ENCODE measurements at places on chromosomes 13 and 19. TPM values are rescaled to one million over a fixed set of nuclear protein-coding genes. Genes with fewer than 3 reads are reported as not detected.
A peak's percentile ranks its signal among the peaks of the same experiment; 100 is the strongest.

DNA sequence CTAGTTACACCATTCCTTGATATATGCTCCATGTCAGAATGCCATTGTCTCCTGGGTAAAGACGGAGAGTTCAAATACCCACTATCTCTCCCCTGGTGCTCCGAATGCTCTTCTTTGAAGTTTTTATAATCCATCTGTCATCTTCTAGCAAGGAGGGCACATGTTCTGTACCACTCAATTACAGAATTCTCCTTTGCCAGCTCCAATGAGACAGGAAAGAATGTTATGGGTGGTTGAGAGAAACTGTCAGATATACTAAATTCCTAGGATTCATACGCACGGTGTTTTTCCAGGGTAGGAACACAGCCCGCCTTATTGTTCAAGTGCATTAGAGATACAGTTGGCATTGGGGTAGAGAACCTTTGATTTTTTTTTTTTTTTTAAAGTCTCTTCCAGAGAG, 118.0 kb upstream of the ZNF536 start:
- DNase-seq, result no peak

The C19orf44 gene
- 5.2 TPM for total RNA-seq

The POP4 gene
- total RNA-seq, result 61.5 TPM

- DNase-seq, result no peak
Measured at GRCh38 chr13:42865768-42866102, 84.4 kb downstream of the FAM216B start.

The WDR88 gene
- total RNA-seq, result not detected

The TIMM44 gene
- 78.3 TPM for total RNA-seq

The SHISA2 gene
- 0.21 TPM for total RNA-seq

GRCh38 chr13:52947921-52948373, 80.7 kb upstream of the OLFM4 start:
- no peak for DNase-seq

DNA sequence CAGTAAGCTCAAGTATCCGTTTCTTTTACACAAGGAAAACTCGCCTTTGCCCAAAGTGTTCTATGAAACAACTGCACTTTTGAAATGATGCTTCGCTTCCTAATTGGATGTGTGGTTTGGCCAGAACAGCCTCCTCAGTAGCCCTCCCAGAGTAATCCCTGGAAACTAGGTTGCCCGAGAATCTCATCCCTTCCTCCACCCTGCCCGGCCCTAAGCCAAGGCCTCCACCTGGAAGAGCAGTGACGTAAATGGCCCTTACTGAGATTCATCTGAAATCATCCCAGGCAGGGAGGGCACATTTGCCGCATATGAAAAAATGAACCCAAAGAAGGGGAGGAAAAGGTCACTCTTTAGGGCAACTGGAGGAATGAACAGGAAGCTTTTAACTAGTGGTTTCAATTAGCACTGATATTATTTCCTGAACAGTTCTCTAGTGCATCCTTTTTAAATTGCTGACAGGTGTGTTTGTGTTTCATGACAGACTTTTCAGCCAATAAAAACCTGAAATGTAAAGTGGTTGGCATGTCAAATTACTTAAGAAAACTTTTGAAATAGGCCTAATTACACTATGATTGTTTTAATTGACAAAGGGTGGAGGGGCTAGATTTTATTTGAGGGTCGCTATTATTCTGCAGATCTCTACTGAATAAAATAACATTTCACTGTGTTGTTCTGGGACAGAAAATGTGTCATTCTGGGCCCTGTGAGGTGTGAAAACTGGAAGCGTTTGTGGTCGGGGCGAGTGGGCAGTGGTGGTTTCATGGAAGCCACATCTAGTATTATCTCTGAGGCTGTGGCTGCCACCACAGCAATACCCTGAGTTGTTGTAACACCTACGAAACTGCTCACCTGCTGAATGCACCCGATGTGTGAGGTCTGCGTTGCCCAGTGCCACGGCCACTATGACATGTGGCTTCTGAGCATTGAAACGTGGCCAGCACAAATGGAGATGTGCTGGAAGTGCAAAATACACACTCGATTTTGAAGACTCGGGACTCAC, 112.1 kb downstream of the ZIC5 start:
- DNase-seq, result no peak

The NDFIP2 gene
- 57.1 TPM for total RNA-seq

DNA sequence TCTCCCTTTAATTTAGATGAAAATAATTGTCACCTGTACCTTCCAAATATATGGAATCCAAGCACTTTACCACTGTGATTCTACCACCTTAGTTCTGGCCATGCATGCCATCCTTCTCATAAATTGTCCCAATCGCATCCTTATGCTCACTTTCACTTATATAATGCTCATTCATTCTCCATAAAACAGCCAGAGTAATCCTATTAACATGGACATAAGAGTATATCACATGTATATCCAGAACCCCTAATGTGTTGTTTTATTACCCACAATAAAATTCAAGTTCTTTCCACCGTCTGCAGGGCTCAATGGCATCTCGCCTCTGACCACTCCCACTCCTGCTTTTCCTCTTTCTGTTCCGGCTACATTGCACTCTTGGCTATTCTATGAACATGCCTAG, 597.5 kb upstream of the MIR17HG start:
- DNase-seq, result no peak

- peak; percentile 80 for DNase-seq
Measured at GRCh38 chr13:110713981-110714796, 689 bp downstream of the ING1 start.

- DNase-seq, result no peak
Measured at GRCh38 chr19:29687897-29688728, 22.9 kb downstream of the PLEKHF1 start.

GRCh38 chr13:72097568-72097967, 230.6 kb upstream of the DACH1 start:
- no peak for DNase-seq

The EBI3 gene
- total RNA-seq, result 1.5 TPM

The ATP4B gene
- total RNA-seq, result not detected

GRCh38 chr19:18319591-18320135, 3.2 kb downstream of the LSM4 start:
- DNase-seq, result no peak

DNA sequence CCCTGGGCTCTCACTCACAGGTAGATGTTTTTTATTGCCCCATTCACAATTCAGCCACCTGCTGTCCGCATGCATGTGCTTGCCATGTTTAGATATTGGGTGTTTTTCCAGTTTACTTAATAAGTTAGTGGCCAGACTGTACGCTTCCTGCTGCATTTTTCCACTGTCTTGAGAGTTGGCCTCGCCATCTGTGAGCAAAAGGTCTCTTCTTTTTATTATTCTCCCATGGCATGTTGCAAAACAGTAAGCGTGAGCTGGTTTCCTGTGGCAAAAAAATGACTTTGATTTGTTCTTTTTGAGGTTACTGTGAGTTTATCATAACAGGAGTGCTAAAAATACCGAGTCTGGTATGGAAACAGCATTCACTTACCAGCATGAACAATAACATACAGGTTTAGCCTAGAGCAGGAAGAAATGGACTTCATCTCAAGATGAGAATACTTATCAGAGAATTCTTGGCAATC, 46.0 kb downstream of the SAE1 start:
- no peak for DNase-seq

- DNase-seq, result no peak
Measured at GRCh38 chr13:58712191-58712590, 1080.6 kb downstream of the PCDH17 start.

- no peak for DNase-seq
Measured at GRCh38 chr19:43691755-43692154, 21.8 kb upstream of the PLAUR start.

DNA sequence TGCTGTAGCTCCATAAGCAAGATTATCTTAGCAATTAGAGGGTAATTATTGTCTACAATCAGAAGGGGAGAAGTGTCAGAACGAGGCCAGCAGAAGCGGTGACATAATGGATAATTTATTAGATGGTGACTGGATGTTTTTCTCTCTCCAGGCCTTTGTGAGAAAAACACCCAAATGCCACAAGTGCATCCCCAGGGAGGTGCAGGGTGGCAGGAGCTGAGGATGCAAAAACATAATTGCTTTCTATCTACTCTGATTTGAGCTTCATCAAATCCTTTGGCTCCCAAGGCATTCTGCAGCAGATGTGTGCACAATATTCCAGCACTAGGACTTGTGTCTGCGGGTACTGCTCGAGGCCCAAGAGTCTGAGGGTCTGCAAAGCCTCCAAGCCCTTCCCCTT, 220.1 kb upstream of the SERP2 start:
- no peak for DNase-seq

DNA sequence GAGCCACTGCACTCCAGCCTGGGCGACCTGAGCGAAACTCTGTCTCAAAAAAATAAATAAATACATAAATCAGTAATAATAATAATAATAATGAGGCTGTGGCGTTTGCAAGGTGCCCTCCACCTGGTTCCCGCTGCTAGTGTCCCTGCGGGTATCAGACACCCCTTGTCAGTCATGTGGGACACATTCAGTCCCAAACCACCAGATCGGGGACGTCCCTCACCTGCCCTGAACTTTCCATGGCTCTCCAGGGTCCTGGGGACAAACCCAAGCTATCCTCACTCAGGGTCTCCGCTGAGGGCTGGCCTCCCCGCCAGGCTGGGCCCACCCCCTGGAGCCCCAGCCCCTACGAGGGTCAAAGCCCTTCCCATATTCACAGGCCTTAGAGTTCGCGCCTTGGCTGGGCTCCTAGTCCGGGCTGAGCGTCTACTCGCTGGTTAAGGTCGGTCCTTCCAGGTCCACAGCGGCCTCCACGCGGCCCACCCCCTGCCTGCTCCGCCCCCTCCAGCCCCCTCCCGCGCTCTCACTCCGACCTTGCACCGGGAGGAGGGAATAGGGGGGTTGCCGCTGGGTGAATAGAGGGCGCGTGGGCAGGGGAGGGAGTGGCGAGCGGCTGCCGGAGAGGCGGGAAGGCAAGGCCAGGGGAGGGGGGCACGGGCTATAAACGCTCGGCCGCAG, 349 bp upstream of the KISS1R start:
- no peak for DNase-seq

GRCh38 chr13:45356966-45357672, 16.1 kb upstream of the TPT1 start:
- no peak for DNase-seq

DNA sequence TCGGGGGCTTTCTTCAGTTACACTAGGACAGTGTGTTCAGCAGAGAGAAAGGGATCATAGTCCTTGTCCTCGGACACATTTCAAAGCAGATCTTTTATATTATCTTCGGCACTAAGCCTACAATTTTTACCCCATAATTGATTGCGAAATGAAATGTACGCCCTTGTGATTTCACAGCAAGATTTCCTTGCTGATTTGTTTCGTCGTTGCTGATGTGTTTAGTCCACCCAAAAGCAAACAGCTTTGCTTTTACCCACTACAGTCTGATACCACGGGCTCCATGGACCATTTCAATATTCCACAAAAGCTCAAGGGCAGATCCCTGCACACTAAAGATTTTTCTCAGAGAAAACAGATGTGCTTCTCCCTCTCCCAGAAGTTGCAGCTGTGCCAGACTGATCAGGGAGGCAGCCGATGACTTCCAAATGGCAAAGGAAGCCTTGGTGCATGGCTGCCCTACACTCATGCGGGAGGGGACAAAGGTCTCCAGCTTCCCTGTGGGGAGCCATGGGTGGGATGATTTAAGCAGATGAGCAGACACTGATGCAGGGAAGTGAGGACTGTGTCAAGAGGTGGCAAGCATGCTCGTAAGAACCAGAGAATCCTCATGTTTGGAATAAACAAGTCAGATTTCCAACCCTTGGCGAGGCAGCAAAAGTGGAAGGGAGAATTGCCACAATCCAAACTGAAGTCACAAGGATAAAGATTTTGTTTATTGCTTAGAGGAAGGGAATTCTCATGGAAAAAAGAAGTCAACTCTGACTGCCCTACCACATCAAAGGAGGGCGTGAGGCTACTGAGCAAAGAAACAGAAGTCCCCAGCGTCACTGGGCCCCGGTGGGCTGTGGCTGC, 81.1 kb downstream of the STK24 start:
- DNase-seq, result no peak

- DNase-seq, result no peak
Measured at GRCh38 chr13:113882267-113882630, 18.4 kb upstream of the GAS6 start.

DNA sequence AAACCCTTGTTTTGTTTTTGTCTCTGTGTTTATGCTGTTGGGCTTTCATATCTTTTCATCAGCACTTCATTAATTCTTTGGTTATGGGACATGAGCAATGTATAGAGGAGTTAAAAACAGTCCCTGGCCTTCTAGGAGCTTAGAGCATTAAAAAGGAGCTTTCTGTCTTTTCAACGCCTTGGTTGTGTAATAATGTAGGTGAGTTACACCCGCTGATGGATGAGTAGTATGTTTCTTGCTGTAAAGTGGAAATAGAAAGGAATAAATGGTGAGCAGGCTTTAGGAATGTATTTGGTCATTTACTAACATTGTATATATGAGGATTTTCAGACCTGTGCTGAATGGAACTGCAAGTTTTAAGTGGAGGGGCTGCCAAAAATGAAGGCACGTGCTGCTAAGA, 121.5 kb upstream of the RNF113B start:
- no peak for DNase-seq

- DNase-seq, result no peak
Measured at GRCh38 chr19:35181387-35181786, 26.9 kb downstream of the FXYD5 start.

GRCh38 chr13:104837756-104838155, 1697.7 kb downstream of the EFNB2 start:
- no peak for DNase-seq

- peak; percentile 88 for DNase-seq
Measured at GRCh38 chr19:50147462-50148423, 15.3 kb downstream of the IZUMO2 start.

The GJB2 gene
- 4.9 TPM for total RNA-seq

The RUVBL2 gene
- total RNA-seq, result 66.7 TPM

DNA sequence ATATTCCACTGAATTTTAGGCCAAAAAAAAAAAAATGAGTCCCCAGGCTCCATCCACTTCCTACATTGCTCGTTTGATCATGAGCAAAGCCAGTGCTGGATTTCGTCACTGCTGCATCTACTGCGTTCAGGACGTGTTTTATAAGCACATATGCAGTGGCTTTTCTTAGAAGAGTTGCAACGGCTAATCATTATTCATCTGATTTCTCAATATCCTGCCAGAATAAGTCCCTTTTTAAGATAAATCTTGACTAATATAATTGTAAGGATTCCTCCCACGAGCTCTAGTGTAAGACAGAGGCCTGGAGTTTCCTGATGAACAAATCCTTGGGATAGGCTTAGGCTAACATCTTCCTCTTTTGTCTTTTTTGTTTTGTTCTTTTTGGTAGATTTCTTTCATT, 19.5 kb downstream of the FAM124A start:
- DNase-seq, result no peak

The FFAR1 gene
- not detected for total RNA-seq

- no peak for DNase-seq
Measured at GRCh38 chr13:110617321-110618072, 2.2 kb downstream of the NAXD start.

- DNase-seq, result no peak
Measured at GRCh38 chr19:2604747-2605329, 97.7 kb downstream of the GNG7 start.

- no peak for DNase-seq
Measured at GRCh38 chr13:36520111-36520510, 87.8 kb downstream of the CCNA1 start.

The TYK2 gene
- 142 TPM for total RNA-seq

The PRTN3 gene
- total RNA-seq, result not detected
